ENCODE measurements at places on chromosomes 12 and 14.
A peak's percentile ranks its signal among the peaks of the same experiment; 100 is the strongest.

GRCh38 chr12:6941782-6942181 is 1.8 kb upstream of the RNU7-1 start:
- peaks cover 39% of the 10 kb centered on the region for H3K36me3 ChIP-seq
- H3K27ac ChIP-seq = peak overlapping the region; percentile 55
- no peaks in the 10 kb centered on the region for H3K27me3 ChIP-seq

DNA sequence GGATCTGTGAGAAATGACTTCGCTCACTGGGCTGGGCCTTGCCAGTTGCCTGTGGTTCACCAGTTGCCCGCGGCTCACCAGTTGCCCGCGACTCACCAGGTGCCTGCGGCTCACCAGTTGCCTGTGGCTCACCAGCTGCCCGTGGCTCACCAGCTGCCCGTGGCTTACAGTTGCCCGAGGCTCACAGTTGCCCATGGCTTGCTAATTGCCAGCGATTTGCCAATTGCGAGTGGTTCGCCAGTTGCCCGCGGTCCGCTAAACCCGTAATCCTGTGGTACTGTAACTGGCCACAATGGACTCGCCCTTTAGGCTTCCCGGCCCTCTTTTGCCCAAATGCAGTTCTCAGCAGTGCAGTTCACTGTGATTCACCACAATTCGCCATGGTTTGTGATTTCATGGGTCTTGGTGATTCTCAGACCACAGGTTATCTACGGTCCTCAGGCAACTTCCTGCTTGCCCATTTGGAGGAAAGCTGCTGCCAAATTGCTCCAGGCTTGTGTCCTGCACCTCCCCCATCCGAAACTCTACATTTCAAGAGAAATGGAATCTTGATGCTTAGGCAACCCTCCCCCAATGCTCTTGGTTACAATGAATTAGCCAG is 15.0 kb upstream of the MEG3 start:
- no peak overlapping the region for H3K27ac ChIP-seq
- DNase-seq = no peak
- H3K4me1 ChIP-seq = no peaks in the 10 kb centered on the region
- peaks cover 94% of the 10 kb centered on the region for H3K27me3 ChIP-seq
- no peaks in the 10 kb centered on the region for H3K36me3 ChIP-seq
- no peak overlapping the region for H3K4me3 ChIP-seq

GRCh38 chr12:9745199-9745598 is 12.3 kb upstream of the CLECL1 start:
- peaks cover 7% of the 10 kb centered on the region for H3K4me1 ChIP-seq
- no peaks in the 10 kb centered on the region for H3K36me3 ChIP-seq
- no peak overlapping the region for H3K4me3 ChIP-seq

DNA sequence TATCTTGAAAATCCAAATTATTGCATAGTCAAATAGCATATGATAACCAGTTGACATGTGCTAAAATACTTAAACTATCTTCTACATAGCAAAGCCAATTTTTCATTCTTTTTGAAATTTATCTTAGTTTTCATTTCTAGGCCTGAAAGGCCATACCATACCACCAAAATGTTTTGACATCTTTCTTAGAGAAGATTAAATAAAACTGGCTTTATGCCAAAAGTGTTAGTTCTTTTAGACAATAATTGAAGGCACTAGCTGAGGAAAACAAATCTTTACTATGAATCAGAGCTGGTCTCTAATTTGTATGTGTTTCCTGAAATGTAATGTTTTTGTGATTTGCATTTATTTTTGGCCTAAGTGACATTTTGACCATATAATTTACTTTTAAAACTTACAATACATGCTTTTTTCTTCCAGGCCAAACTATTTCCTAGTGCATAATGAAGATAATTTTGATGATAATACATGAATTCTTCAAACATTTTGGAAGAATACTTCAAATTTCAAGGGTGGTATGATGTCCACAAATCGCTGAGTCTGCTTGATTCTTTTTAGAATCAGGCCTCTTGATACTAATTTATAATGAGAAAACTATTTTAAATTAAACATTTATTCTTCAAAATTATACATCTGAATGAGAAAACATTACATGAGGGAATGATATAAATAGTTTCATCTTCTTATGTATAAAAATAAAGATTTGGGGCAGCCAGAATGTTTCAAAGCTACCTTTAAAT is 6.5 kb upstream of the KCNMB4 start:
- no peak for DNase-seq
- no peak overlapping the region for H3K4me3 ChIP-seq
- peaks cover 2% of the 10 kb centered on the region for H3K4me1 ChIP-seq
- H3K27me3 ChIP-seq = peaks cover 2% of the 10 kb centered on the region
- H3K36me3 ChIP-seq = peaks cover 7% of the 10 kb centered on the region

DNA sequence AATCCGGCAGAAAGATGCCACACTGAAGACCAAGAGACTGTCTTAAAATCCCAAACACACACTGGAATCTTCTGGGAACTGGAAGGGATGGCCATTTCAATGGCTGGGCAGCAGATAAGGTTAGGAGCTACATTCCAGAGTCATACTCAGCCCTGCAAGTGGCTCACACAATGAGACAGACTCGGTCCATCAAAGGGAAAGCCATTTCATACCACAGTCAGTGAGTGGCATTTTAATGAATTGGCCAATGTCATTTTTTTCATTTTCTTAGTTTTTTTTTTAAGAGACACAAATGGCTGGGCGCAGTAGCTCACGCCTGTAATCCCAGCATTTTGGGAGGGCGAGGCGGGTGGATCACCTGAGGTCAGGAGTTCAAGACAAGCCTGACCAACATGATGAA is 17.9 kb downstream of the CIT start:
- H3K4me1 ChIP-seq = no peaks in the 10 kb centered on the region
- no peak overlapping the region for H3K27ac ChIP-seq

DNA sequence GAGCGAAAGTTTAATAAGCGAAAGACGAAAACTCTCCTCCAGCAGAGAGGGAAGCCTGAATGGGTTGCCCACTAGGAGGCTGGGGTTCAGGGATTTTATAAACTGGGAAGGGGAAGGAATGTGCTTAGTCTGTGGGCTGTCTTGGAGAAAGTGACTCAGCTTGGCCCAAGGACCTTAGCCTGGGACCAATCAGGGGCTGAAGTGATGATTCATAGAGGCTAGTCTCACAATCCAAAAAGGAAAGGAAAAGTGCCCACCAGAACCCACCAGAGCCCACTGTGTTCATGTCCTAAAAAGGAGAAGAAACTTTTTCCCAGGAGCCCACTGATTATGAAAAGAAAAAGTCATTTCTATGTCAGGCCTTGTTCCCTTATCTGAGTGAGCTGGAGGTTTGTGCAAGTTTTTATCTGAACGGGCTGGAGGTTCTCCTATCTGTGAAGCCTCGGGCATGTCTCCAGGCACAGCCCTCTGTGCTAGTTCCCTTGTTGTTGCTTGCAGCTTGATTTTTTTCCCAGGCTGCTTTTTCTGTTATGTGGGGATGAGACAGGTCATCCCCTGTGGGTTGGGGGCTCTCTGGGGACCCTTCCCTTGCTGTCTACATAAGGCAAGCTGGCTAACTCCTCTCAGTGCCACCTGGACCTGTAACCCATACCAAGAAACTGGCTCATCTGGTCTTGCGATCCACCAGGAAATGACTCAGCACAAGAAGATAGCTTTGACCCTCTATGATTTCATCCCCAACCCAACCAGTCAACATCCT is 8.3 kb upstream of the GOLGA5 start:
- no peaks in the 10 kb centered on the region for H3K27me3 ChIP-seq
- peaks cover 18% of the 10 kb centered on the region for H3K4me1 ChIP-seq
- DNase-seq = peak; percentile 57
- peak overlapping the region; percentile 73 for H3K27ac ChIP-seq
- H3K36me3 ChIP-seq = no peaks in the 10 kb centered on the region

DNA sequence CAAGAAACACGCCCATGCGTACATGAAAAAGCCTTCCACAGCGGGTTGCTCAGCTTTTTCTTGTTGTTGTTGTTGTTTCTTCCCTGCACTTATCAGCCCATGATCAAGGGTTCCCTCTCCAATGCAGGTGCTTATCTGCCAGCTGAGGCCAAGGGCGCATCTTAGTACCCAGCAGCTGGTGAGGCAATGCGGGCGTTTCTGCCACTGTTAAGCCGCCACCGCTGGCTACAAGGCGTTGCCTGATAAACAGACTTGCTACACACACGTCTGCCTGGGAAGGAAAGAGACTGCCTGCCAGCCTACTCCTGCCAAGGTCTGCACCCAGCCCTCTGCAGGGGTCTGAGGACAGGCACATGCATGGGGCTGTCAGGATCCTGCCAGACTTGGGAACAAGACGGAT is 345.9 kb downstream of the BCL11B start:
- no peaks in the 10 kb centered on the region for H3K36me3 ChIP-seq
- peaks cover 22% of the 10 kb centered on the region for H3K27me3 ChIP-seq
- H3K4me1 ChIP-seq = no peaks in the 10 kb centered on the region
- H3K27ac ChIP-seq = no peak overlapping the region
- H3K4me3 ChIP-seq = no peak overlapping the region

- H3K27me3 ChIP-seq = no peaks in the 10 kb centered on the region
- peak overlapping the region; percentile 83 for H3K27ac ChIP-seq
- peaks cover 86% of the 10 kb centered on the region for H3K4me1 ChIP-seq
- H3K4me3 ChIP-seq = no peak overlapping the region
Measured at GRCh38 chr14:95480887-95481226, 35.6 kb downstream of the SYNE3 start.

- peaks cover 40% of the 10 kb centered on the region for H3K27me3 ChIP-seq
- H3K27ac ChIP-seq = no peak overlapping the region
- no peaks in the 10 kb centered on the region for H3K4me1 ChIP-seq
- no peak overlapping the region for H3K4me3 ChIP-seq
Measured at GRCh38 chr14:104450811-104451401, 128.7 kb upstream of the C14orf180 start.

- no peaks in the 10 kb centered on the region for H3K27me3 ChIP-seq
- H3K36me3 ChIP-seq = no peaks in the 10 kb centered on the region
- H3K27ac ChIP-seq = no peak overlapping the region
- no peak overlapping the region for H3K4me3 ChIP-seq
Measured at GRCh38 chr14:93326196-93326595, 6.6 kb downstream of the BTBD7 start.

- no peak for DNase-seq
Measured at GRCh38 chr12:67625004-67625403, 23.5 kb upstream of the DYRK2 start.

GRCh38 chr14:65016471-65016870 is 29.8 kb downstream of the FNTB start:
- H3K4me3 ChIP-seq = no peak overlapping the region
- H3K27ac ChIP-seq = no peak overlapping the region
- H3K4me1 ChIP-seq = peaks cover 13% of the 10 kb centered on the region
- no peaks in the 10 kb centered on the region for H3K27me3 ChIP-seq
- peaks cover 36% of the 10 kb centered on the region for H3K36me3 ChIP-seq
- DNase-seq = no peak

- H3K27ac ChIP-seq = no peak overlapping the region
- no peak for DNase-seq
- H3K4me1 ChIP-seq = peaks cover 25% of the 10 kb centered on the region
- H3K36me3 ChIP-seq = no peaks in the 10 kb centered on the region
- H3K27me3 ChIP-seq = no peaks in the 10 kb centered on the region
- no peak overlapping the region for H3K4me3 ChIP-seq
Measured at GRCh38 chr14:104821971-104822608, 21.2 kb downstream of the ZBTB42 start.

DNA sequence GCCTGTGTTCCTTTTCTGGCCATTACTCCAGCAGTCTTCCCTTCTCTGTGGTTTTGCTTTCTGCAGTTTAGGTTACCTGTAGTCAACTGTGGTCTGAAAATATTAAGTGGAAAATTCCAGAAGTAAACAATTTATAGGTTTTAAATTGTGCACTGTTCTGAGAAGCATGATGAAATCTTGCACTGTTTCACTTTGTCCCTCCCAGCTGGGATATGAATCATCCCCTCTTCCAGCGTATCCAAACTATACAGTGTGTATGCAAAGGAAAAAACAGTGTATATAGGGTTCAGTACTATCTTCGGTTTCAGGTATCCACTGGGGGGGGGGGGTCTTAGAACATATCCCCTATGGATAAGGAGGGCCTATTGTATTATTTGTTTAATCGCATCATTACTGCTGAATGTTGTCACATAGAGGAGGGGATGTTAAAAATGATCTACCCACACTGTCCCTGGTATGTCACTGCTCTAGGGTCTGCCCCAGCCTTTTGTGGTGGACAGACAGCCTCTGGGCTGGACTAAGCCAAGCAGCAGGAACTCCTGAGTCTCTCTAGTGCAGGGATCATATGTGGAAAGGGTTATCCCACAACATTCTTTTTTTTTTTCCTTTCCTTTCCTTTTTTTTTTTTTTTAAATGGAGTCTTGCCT is 109.1 kb upstream of the MAX start:
- peaks cover 10% of the 10 kb centered on the region for H3K4me1 ChIP-seq
- no peaks in the 10 kb centered on the region for H3K36me3 ChIP-seq
- H3K27ac ChIP-seq = no peak overlapping the region
- no peaks in the 10 kb centered on the region for H3K27me3 ChIP-seq

- DNase-seq = no peak
- H3K27me3 ChIP-seq = no peaks in the 10 kb centered on the region
- no peak overlapping the region for H3K4me3 ChIP-seq
- H3K4me1 ChIP-seq = peaks cover 5% of the 10 kb centered on the region
- no peak overlapping the region for H3K27ac ChIP-seq
- no peaks in the 10 kb centered on the region for H3K36me3 ChIP-seq
Measured at GRCh38 chr12:90086281-90086680, 377.6 kb upstream of the ATP2B1 start.

DNA sequence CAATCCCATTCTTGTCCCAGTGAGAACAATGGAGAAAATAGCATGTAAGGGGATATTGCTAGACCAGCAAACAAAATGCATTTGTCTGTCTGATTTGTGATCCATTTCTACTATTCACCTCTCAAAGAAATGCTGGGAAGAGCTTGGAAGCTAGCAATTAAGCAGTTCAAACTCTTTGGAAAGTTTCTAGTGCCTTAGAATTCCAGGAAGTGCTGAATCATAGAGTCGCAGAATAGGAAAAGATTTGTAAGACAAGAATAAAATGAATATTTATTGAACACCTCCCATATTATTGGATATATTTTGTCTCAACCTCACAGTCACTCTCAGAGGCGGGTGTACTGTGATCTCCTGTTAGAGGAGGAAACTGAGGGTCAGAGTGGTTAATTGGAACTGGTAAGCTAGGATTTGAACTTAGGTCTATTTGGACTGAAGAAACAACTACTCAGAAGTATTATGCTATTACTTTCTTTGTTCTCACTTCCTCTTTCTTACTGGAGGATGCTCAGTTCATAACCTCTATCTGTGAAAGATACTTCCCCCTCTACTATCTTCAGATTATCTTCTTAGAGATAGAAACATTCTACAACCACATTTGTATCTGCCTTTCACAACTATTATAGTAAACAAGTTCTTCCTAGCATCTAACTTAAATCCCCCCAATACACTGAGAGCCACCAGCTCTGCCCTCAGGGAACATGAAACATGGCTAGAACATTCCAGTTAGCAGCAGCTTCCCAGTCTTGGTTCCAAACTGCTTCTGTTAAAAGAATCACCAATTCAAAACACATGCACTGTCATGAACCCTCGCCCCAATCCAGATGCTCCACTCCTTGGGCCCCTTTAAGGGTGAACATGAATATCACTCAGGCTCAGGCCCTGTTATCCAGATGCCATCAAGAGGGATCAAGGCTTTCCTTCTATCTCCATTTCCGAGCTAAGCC is 64.2 kb downstream of the DRAM1 start:
- no peak for DNase-seq
- peaks cover 9% of the 10 kb centered on the region for H3K27me3 ChIP-seq
- H3K4me3 ChIP-seq = no peak overlapping the region
- H3K4me1 ChIP-seq = peaks cover 4% of the 10 kb centered on the region
- H3K36me3 ChIP-seq = no peaks in the 10 kb centered on the region
